ENCODE measurements at places on chromosomes 6 and 20.
A peak's percentile ranks its signal among the peaks of the same experiment; 100 is the strongest.

DNA sequence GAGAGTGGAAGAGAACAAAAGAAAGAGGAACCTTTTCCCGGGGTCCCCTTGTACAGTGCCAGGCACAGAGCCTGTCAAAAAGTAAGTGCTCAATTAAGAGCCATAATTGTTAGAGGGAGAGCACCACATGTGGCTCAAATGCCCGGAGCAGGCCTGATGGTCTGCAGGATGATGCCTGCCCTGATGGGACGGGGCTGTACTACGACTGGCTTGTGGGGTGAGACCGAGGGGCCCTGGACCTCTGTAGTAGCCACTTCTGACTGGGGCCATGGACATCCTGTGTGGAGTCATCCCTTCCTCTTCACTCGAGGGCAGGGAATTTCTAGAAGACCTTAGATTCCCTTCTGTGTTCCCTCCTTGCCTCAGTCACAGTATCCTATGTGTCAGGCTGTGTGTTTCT lies 47.9 kb downstream of the KCNK5 start:
- no peak for DNase-seq

DNA sequence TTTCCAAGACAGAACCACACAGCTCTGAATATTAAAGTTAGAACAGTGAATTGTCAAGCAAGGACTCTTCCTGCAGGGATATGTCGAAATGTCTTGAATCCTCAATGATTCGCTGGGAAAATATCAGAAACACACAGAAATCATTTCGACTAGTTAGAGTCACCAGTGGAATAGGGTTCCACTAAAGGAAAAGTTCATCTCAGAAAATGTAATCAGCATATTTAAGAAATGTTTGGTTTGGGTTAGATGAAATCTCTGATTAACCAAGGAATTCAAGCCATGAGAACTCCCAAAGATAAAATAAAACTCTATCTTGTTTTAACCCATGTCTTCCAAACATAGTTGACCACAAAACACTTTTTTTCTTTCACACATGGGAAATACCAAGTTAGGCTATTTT lies 621.0 kb upstream of the NRSN1 start:
- no peak for DNase-seq

- DNase-seq = peak; percentile 52
Observed at GRCh38 chr6:127343809-127344659, 625 bp upstream of the ECHDC1 start.

GRCh38 chr6:63066055-63066704 lies 145.1 kb upstream of the FKBP1C start:
- no peak for DNase-seq

- DNase-seq = peak; percentile 28
Observed at GRCh38 chr6:6960571-6961251, 147.1 kb upstream of the RREB1 start.

- peak; percentile 17 for DNase-seq
Observed at GRCh38 chr20:39109933-39110818, 148.0 kb downstream of the DHX35 start.

DNA sequence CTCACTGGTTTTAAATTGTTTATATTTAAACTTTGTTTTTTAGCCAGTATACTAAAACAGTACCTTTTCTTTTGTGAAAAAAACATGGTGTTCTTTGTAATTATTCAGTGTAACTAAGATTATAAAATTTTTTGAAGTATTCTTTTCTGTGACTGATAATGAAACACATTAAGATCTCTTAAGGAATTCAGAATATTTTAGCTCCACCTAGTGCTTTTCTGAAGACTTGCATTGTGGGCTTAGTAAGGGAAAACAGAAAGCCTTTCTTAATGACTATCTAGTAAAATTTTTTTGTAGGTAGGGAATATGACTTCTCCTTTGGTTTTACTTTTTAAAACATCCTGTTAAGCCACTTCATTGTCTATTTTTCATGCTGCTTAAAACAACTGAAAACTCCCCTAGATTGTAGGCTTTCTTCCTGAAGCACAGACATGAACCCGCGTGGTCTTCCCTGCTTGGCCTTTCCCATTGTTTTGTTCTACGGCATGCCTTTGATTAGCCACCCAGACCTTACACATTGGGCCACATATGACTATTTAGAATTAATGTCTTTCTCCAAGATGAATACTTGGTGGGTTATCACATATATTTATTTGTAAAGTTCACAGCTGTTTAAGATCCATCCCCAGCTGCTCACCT lies 72.1 kb downstream of the AFDN start:
- peak; percentile 42 for DNase-seq

DNA sequence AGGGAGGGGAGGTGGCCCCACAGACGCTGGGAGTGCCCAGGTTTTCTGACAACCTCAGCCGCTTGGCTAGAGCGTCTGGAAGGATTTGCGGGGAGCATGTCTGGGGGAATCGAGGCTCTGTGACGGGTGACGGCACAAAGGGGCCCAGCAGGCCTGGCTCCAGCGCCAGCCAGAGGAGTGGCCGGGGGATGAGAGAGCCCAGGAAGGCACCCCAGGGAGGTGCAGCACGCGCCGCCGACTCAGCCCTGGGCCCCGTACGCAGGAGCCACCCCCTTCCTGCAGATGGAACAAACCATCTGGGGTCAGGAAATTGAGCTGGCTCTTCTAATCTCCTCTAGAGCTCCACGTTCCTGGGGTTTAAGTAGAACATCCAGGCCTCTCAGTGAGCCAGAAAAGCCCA lies 5.9 kb upstream of the SLCO4A1 start:
- no peak for DNase-seq

GRCh38 chr6:41463062-41463930 lies 82.9 kb upstream of the FOXP4 start:
- no peak for DNase-seq

All from NCI-H774 (cell line).